Bronchus fibroblast of lung (primary cell): ENCODE measurements at places on chromosomes 5 and 9. TPM values are rescaled to one million over a fixed set of nuclear protein-coding genes. Genes with fewer than 3 reads are reported as not detected.

Gene SNAPC4
- total RNA-seq, result 6.7 and 8.1 TPM in 2 replicates

Gene SHISAL2B
- total RNA-seq, result not detected in 2 replicates

Gene ST8SIA4
- total RNA-seq, result 0.34 and 1.9 TPM in 2 replicates

Gene PCDHAC2
- total RNA-seq, result not detected in 2 replicates

Gene KIF4B
- not detected in 2 replicates for total RNA-seq

Gene TMEM8B
- total RNA-seq, result 3.9 and 4.3 TPM in 2 replicates

Gene IZUMO3
- not detected in 2 replicates for total RNA-seq

Gene RRAGA
- total RNA-seq, result 79.0 and 81.0 TPM in 2 replicates

Gene IL31RA
- 3.1 and 3.2 TPM in 2 replicates for total RNA-seq

Gene TGFBI
- 178 and 182 TPM in 2 replicates for total RNA-seq

Gene NTNG2
- total RNA-seq, result under 0.01 and 0.15 TPM in 2 replicates

Gene TMC1
- 0.45 TPM in 1 of 2 replicates, not detected in the other for total RNA-seq

Gene TRIM7
- 5.5 and 7.6 TPM in 2 replicates for total RNA-seq

Gene PROB1
- total RNA-seq, result 1.2 and 1.5 TPM in 2 replicates

Gene PCDHGA2
- 0.50 and 0.59 TPM in 2 replicates for total RNA-seq

Gene CDC20B
- total RNA-seq, result not detected in 2 replicates

Gene SPINK1
- total RNA-seq, result not detected in 2 replicates

Gene SLC6A7
- not detected in 2 replicates for total RNA-seq

Gene CEL
- 0.17 and 0.30 TPM in 2 replicates for total RNA-seq

Gene ROPN1L
- 0.45 and 1.3 TPM in 2 replicates for total RNA-seq

Gene MSMP
- total RNA-seq, result not detected in 2 replicates

Gene RETREG1
- 0.45 and 0.84 TPM in 2 replicates for total RNA-seq

Gene FBXL7
- total RNA-seq, result 6.7 and 6.8 TPM in 2 replicates

Gene OCLN
- total RNA-seq, result 3.5 and 4.2 TPM in 2 replicates

Gene SLC25A48
- not detected in 2 replicates for total RNA-seq

Gene ARHGEF37
- total RNA-seq, result 0.34 and 0.45 TPM in 2 replicates
